NCI-H2081 (cell line): ENCODE measurements at places on chromosomes 1 and 21.
A peak's percentile ranks its signal among the peaks of the same experiment; 100 is the strongest.

DNA sequence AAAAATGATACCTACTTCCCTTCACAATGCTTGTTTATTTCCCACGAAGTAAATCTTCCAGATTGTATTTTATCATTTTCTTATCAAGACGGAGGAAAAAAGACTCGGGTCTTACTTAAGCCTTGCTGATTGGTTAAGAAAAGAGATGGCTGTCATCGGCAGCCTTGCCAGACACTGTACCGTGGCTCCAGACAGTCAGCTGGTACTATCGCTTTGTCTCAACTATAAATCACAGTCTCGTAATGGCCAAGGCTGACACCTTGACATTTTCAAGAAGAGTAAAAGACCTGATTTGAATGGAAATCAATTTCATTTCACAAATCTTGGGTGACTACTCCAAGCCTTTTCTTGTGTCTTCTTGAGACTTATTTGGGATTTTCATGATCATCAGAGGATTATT is 868.0 kb downstream of the USP25 start:
- DNase-seq: no peak

GRCh38 chr1:191669629-191670028 is 488.6 kb upstream of the RGS18 start:
- DNase-seq: no peak

DNA sequence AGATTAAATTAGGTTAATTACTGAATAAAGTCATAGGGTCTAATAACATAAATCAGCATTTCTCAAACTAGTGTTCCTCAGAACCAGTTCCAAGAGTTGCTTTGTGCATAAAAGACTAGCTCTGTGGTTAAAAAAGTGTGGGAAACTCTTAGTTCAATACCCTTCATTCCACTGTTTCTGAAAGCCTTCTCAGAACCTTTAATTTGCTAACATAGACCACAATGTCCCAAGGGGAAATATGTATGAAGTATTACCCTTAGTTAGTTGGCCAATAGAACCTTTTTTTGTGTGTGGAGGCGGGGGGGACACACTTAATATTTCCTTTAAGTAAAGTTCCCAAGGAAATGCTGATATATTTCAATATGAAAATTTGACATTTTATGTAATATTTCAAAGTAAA is 20.4 kb downstream of the ODF2L start:
- no peak for DNase-seq

DNA sequence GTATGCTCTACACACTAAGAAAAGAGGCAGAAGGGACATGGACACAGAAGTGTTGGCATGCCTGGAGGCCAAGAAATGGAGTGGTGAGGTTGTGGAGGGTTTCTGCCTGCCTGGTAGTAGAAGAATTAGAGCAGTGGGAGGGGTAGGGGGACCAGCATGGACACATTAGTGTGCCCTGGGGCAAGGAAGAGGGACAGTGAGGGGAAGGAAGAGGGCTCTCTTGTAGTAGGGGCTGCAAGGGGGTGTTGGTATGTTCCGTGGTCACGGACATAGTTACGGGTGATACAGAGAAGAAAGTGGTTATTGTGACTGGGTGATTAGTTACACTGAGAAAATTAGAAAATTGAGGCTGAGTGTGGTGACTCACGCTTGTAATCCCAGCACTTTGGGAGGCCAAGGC is 23.3 kb downstream of the LEMD1 start:
- no peak for DNase-seq

DNA sequence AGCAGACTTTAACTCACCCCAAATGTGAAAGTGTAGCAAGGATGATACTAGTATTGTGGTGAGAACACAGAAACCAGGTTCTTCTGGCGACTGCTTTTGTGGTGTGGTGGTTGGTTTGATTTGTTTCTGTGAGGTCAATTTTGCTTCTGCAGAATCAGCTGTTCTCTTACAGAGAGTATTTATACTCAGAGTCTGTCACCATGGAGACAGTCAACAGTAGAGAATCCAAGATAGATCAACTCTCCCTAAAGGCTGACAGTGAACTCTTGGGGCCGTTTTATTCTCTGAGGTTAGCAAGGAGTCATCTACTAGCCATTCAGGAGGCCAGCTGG is at the start of gene CFAP107:
CFAP107 (plus strand) TSS at position 209 of the 332 bp plus-strand sequence. CDS start 231 bp downstream, outside the sequence.
- no peak for DNase-seq

GRCh38 chr1:161439280-161440232 is 65.7 kb upstream of the FCGR2A start:
- DNase-seq: no peak

GRCh38 chr1:172224871-172225270 is 195.6 kb upstream of the C1orf105 start:
- DNase-seq: no peak

GRCh38 chr21:22582026-22582425 is 1583.8 kb downstream of the NCAM2 start:
- DNase-seq: no peak

DNA sequence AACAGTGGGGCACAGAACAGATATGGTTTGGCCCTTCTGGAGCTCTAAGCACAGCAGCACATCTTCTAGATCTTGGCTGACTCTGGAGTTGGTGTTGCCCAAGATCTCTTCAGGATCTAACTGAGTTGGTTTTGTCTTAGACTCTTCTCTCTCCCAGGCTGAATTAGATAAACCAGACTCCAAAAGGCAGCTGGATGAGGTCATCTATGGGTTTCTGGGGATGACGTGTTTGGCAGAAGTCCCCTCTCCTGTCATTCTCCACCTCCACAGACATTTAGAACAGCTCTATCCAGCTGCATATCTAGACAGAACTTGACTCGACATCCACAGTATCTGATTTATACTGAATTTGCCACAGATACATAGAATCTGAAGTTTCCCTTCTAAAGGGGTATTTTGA is 75.3 kb downstream of the ST6GALNAC5 start:
- no peak for DNase-seq

GRCh38 chr1:109816175-109816811 is 52.6 kb upstream of the EPS8L3 start:
- DNase-seq: no peak

DNA sequence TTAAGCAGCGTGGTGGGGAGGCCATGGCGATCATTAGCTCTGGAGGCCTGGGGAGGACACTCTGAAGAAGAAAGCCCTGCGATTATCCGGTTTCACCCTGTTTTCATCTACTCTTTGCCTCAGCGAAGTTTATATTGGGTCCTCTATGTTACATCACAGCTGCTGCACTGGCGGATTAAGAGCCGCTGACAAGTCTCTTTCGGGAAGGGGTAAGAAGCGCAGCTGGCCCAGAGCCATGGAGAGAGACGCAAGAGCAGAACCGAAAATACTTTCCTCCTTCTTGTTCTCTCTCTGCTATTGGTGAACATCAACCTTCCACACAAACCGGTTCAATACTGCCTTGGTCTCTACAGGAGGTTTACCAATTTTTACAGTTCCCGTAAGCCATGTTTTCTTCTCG is 291.5 kb downstream of the FAM72C start:
- no peak for DNase-seq

- DNase-seq: peak; percentile 33
Observed at GRCh38 chr1:203625628-203626019, 1.0 kb upstream of the ATP2B4 start.

DNA sequence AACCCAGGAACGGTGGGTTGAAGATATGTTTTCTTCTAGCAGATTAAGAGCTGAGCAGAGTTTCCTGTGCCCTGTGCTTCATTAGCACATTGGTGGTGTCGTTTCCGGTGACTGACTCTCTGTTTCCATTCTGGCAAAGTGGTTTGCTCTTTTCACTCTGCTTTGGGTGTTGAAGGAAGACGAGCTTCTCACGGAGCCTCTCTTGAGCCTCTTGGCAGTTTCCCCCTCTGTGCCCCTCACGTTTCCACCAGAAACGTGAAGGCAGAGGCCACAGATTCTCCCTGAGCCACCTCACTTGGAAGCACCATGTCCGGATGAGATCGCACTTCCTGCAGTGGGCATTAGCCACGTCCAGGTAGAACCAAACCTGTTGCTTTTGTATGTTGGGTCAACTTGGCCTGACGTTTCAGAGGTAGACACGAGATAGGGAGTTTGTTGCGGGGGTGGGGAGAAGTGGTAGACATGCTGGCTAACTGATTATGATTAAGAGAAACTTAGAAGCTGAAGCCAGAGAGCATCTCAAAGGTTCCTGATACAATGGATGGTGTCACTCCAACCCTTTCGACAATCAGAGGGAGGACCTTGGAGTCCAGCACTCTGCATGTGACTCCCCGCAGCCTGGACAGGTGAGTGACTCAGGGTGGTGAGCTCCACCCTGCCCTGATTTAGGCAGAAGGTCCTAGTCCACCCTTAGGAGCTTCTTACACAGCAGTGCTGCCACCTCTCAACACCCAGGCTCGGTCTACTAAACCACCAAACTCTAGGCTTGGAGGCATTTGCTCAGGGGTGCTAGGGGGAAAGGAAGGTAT is at the start of gene LAX1:
LAX1 (plus strand) TSS at position 155 of the 809 bp plus-strand sequence; CDS start at position 538, 383 bp downstream.
- DNase-seq: no peak

DNA sequence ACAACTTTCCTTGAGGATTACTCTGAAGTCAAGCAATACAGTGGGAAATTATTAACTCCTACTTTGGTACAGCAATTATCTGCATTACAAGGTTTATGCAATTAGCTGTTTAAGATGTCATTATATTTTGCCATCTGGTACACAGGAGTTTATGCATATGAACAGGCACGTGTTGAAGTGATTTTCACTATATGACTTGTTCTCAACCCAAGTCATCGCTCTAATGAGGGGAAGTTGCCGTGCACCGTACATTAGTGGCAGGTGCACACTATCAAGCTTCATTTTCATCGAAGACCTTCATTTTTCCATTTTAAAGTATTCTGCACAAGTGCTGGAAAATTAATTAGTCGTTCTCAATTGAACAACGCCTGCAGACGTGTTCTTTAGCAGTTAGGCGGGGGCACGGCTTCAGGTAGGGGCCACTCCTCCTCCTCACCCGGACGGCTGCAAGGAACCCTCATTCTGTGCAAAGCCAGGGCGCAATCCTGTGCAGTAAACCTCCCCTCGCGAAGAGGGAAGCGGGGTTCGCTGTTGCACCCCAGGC is 39.8 kb upstream of the NFIA start:
- no peak for DNase-seq

- DNase-seq: peak; percentile 99
Observed at GRCh38 chr1:187067160-187067559, 238.4 kb downstream of the PLA2G4A start.

DNA sequence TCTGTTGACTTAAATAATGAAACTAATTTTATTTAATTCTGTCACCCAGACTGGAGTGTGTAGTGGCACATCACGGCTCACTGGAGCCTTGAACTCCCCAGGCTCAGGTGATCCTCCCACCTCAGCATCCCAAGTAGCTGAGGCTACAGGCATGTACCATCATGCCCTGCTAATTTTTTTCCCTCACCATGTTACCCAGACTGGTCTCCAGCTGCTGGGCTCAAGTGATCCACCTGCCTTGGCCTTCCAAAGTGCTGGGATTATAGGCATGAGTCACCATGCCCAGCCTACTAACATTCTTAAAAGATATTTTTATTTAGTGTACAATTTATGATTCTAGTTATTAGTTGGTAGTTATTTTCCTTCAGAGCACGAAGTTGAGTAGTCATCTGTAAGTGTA is 49.5 kb downstream of the NRDC start:
- no peak for DNase-seq

- no peak for DNase-seq
Observed at GRCh38 chr21:26123012-26123411, 47.6 kb downstream of the APP start.

DNA sequence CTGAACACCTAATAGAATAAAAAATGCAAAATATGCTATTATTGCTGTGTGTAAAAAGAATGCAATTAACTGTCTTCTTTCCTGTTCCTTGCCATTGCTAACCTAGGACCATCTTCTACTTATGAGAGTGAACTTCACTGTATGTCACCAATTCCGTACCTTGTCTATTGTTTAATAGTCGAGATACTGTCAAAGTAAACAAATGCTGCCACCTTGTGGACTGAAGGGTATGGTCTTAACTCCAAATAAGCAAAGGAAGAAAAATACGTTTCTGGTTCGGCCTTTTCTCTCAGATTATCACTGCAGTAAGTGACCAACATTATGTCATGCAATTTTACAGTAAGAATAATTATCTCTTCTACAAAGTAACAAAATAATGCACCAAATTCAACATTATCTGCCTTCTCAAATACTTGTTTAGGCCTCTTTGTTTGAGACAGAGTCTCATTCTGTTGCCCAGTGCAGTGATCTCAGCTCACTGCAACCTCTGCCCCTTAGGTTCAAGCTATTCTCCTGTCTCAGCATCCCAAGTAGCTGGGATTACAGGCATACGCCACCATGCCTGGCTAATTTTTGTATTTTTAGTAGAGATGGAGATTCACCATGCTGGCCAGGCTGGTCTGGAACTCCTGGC is 133.4 kb downstream of the COP1 start:
- peak; percentile 74 for DNase-seq

DNA sequence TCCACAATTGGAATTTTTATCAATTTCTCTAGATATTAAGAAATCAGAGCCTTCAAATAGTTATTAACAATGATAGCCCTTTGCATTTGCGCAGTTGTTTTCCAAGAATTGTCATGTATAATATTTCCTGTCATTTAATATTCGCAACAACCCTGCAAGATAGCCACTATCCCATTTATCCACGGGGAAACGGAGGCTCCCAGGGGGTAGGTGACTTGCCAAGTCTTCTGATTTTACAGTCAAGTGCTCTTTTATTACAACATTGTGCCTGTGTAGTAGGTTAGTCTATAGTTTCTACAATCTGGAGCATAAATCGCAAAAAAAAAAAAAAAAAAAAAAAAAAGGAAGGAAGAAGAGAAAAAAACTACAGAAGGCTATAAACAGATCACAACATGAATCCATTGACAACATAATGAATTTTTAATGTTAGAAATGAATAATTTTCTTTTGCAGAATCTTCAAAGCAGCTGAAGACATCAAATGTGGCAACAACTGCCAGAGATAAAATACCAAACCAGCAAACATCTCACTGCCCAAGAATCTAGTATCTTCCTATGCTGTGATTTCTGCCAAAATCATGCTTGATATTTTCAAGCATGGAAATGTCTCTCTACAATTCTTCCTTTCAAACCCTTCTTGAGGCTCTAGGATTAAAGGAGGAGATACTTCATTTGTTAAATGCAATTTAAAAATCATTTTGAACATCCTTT is 125.5 kb downstream of the PTPN14 start:
- no peak for DNase-seq

DNA sequence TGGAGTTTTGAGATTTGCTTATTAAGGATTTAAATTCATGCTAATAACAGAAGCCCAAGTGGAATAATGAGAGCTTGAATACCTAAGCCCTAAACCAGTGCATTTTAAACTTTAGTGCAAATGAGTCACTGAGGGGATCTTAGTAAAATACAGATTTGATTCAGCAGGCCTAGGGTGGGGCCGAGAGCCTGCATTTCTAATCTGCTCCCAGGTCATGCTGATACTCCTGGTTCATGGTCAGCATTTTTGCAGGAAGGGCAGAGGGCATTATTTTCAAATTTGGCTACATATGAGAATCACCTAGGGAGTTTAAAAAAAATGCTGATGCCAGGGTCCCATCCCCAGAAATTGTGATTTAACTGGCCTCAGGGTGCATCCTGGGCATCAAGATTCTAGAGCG is 39.3 kb downstream of the DNTTIP2 start:
- no peak for DNase-seq

- DNase-seq: no peak
Observed at GRCh38 chr1:215045698-215046308, 36.7 kb upstream of the KCNK2 start.
